Activated T-cell treated with anti-CD3 and anti-CD28 coated beads for 24 hours (primary cell): ENCODE measurements at places on chromosomes 2 and 18.
A peak's percentile ranks its signal among the peaks of the same experiment; 100 is the strongest.

DNA sequence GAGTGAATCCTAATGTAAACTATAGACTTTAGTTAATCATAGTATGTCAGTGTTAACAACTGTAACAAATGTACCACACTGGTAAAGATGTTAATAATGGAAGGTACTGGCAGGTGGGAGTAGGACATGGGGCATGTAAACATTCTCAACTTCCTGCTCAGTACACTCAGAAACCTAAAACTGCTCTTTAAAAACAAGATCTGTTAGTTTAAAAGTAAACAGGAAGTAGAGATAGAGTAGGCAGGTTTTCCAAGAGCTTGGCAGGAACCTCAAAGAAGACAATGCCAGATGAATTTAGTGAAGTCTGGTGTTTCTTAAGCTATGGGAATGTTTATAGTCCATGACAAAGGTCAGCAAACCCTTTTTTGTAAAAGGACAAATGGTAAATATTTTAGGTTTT lies 46.6 kb downstream of the CCDC138 start:
- no peak for DNase-seq

DNA sequence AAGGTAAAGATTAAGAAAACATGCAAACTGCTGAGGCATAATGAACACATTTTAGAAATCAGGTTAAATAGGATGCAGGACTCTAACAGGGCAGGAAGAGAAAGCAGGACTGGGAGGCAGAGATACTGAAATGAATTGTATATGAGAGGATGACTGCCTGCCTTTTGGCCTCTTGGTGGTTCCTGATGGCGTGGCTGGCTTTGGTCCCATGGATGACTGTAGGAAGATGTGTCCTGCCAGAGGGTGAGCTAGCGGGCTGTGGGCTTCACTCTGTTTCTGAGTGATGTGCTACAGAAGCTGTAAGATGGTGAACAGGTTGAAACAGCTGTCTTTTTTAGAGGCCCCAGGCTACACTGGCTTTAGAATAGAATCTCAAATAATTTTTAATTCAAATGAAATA lies 517.0 kb downstream of the SLC4A3 start:
- no peak for DNase-seq

DNA sequence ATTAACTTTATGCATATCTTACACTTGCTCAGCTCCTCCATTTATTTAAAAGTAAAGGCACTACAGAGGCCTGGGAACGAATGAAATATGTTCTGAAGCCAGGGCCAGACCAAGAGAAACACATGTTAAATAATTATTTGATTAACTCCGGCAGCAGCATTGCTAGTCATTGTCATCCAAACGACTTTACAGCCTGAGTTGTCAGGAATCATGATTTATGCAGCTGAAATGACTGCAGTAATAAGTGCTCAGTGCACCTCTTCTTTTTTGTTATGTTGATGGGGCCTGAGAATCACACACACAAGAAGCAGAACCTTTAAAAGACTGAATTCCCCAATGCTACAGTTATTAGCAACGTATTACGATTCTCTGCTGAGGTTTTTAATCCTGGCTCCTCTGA lies 58.9 kb downstream of the EPHA4 start:
- DNase-seq = no peak

- DNase-seq = peak; percentile 9
Measured at GRCh38 chr2:200814276-200814815, 2.6 kb downstream of the BZW1 start.

- DNase-seq = no peak
Measured at GRCh38 chr2:120763931-120764330, 28.3 kb downstream of the GLI2 start.

DNA sequence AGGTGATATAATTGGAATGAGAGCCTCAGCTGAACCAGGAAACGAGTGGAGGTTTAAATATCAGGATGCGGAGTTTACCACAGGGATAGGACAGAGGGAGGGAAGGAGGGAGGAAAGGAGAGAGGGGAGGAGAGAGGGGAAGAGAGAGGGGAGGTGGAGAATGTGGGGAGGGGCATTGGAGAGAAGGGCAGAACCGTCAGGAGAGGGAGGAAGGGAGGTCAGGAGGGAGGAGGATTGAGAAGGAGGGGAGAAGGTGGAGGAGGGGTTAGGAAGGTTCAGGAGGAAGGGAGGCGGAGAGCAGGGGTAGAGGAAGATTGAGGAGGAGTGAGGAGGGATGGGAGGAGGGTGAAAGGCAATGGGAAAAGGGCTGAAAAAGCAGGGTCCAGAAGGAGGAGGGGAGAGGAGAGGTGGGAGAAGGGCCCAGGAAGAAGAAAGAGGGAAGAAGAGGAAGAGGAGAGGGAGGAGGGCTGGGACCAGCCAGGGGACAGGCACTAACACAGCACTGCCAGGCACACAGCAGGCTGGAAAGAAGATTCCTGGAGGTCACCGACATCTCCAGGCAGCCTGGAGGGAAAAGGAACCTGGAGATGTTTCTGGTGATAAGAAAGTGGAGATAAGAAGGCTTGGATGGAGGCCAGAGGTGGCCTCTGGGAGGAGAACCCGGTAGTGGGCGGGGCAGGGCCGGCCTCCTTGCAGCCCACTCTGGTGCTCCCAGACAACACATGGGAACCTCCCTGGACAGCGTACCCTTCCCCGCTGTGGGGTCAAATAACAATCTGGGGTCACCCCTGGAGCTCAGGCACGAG lies 176.7 kb upstream of the SMAD2 start:
- no peak for DNase-seq

DNA sequence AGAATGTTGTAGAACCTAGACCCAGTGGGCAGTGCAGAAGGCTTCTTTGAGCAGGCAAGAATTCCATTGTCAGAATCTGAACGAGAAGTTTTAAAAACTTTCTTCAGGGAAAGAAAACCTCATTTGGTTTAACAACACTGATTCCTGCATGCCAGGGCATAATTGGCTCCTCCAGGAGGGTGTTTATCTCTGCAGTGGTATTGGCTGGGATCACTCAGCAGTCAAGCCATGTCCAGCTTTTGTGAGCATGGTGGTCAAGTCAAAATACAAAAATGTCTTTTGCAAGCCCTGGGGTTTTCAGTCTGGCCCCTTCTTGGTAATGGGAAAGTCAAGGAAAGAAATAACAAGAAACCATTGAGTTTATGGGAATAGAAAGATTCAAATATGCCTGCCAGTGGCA lies 28.3 kb downstream of the FHOD3 start:
- no peak for DNase-seq

- no peak for DNase-seq
Measured at GRCh38 chr2:13021470-13021957, 304.8 kb downstream of the TRIB2 start.

DNA sequence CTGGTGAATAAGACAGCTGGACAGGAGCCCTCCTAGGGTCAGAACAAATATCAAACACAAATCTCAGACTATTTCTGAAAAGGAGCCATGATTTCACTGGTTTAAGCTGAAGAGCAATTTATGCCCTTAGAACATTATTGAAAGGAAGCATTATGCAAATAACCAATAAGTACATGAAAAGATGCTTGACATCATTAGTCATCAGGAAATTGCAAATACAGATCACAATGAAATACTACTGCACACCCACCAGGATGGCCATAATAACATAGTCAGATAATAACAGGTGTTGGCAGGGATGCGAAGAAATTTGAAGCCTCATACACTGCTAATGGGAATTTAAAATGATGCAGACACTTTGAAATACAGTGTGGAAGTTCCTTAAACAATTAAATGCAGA lies 176.4 kb upstream of the RAB6C start:
- DNase-seq = no peak

DNA sequence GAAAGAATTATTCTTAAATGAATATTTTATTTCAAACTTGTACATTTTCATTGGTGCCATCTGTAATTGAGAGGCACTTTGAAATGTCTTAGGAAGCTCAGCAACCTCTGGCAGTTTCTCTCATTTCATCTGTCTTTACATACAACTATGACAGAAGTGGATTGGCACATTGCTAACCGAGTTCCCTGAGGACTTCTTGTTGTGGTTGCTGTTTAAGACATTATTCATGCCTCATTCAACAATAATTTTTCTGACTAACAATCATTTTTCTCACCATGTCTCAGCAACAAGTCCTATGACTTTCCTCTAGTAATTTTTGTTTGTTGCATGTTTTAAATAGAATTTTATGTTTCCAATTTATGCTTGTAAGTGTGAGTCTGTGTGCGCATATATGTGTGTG lies 284.0 kb upstream of the CWC22 start:
- no peak for DNase-seq

DNA sequence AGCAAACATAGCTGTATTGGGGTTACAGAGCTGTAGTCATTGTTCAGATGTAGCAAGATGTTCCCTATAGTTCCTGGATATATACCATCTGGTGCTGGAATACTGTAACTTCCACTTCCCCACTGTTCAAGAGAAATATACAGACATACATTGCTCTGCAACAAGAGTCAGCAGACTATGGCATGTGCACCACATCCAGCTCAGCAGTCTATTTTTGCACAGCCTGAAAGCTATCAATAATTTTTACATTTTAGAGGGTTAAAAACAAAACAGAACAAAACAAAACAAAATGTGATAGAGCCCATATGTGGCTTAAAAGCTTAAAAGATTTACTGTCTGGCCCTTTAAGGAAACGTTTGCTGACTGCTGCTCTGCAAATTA lies 31.8 kb upstream of the VIT start:
- no peak for DNase-seq

DNA sequence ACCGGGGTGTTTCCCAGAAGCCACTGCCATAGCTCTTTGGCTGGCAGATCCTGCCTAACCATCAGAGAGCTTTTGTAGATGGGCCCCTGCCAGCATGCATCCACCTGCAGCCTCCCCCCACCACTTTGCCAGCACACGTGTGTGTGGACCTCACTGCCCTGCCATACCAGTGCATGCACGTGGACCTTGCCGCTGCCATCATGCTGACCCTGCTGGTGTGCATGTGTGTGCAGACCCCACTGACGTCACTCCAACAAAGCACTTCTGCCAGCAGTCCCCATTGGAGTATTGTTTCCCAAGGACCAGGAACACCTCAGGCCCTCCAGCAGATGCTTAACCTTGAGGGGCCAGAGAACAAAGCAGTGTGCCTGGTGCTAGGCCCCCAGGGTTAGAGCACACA lies 71.4 kb downstream of the STRADB start:
- DNase-seq = no peak

DNA sequence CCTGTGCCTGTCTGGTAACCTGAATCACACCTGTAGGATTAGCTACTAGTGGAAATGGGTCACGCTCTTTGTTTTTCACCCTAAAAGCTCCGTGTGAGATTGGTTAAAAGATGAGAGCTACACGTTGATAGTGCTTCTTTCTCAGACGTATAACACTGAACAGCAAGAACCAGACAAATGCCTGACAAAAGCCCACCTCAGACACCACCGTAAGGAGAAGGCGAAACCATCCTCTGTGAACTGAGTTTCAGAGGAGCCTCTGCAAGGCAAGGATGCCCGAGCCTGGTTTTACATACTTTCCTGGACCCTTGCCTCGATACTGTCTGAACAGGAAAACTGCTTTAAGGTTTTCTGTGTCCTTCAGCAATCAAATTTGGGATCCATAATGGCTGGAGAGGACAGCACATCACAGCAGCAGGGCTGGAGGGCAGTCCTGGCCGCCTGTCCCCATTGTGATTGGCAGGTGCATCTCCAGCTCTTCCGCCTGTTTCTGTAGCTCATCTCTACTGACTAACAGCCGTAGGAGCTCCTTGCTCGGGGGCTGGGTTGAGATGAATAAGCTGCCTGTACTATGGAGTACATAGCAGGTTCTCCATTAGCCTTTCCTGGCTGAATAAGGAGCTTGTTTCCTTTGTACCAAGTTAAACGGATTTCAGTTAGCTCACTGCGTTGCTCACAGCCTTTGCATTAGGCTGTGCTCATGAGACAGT lies 155.5 kb downstream of the MYT1L start:
- DNase-seq = no peak

DNA sequence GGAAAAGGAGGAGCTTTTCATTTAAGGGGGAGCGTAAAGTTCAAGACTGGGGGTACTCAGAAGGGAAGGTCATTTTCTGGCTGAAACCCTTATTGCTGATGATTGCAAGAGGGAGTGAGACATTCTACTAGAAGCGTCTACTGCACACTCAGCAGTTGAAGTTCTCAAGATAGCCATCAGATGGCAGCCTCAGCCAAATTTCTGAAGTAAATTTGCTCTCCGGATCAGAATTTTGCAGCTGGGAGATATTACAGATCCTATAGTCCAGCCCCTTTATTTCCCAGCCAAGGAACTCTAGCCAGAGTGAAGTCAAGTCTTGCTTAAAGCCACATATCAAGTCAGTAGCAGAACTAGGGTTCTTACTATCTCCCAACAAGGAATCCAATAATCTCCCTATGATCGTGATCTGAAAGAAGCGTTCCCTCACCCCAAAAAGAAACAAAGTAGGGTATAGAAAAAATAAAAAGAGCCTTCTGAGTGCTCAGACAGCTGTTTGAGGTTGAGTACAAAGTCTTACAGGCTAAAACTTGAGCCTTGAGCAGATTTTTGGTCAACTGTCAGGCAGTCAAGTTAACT lies 24.0 kb downstream of the RAX start:
- DNase-seq = no peak

DNA sequence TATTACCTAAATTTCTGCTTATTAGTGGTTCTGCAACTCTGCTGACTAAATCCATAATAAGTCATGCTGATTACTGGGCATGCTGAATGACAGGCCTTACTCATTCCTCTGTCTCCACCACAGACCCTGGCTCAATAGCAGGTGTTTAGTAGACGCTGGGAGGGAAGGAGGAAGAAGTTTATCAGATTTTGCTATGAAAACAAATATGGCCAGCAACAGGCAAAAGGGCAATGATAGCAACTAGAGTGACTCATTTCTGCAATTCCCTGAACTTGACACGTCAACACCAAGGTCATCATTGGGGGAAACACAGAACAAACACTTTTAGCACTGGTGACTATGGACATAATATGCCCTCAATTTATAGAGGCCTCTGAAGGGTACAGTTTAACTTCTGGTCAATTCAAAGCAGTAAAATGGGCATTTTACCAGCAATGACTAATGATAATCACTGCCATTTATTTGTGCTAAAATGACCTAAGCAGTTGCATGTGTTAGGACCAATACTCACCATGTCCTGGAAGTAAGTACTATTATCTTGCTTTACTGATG lies 35.2 kb downstream of the TMEM163 start:
- no peak for DNase-seq
